ENCODE measurements at places on chromosomes 5 and 9.

DNA sequence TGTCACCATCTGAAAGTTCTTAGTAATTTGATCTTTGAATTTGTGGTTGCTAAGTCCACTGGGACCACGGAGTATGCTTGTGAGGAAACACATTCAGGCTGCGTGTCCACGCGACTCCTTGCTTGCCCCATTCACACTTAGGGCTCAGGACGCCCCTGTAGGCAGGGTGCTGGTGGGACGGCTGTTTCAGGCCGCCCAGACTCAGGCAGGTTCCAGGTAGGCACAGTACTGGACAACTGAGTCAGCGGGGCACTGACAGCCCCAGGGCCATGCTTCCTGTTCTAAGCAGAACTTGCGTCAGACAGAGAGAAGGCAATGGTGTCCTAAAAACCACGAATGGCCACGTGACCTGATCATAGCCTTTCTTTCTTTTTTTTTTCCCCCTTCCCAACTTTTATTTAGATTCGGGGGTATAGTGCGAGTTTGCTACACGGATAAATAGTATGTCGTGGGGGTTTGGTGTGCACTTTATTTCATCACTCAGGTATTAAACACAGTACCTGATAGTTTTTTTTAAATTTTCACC lies 7.7 kb upstream of the RASGEF1C start:
- DNase-seq = no peak

DNA sequence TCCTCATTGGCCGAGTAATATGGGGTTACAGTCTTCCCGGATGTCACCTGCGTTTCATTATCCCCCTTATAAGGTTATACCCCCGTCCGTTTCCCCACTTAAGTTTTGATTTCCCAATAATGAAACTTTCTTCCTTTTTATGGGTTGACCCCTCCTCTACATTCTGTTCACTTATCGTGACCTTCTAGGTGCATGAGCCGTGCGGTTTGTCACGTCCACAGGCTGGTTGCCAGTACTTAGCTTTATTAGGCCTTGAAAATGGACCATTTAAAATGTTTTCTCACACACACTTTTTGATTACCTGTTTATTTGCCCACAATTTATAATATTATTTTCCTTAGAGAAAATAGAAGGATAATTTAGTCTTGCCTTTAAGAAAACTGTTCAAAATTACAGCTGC lies 111.5 kb downstream of the FAM174A start:
- DNase-seq = no peak

DNA sequence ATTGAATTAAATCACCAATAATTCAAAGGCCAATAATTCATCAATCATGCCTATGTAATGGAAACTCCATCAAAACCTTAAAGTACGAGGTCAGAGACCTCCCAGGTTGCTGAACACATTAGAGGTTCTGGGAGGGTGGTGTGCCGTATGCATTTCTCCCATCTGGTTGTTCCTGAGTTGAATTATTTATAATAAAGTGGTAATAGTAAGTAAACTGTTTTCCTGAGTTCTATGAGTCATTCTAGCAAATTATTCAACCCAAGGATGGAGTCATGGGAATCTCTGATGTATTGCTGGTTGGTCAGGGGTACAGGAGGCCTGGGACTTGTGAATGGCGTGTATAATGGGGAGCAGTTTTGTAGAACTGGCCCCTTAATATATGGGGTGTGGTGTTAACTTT lies 191.7 kb downstream of the CARTPT start:
- no peak for DNase-seq

GRCh38 chr5:111132076-111132475 lies 39.9 kb downstream of the WDR36 start:
- DNase-seq = no peak

DNA sequence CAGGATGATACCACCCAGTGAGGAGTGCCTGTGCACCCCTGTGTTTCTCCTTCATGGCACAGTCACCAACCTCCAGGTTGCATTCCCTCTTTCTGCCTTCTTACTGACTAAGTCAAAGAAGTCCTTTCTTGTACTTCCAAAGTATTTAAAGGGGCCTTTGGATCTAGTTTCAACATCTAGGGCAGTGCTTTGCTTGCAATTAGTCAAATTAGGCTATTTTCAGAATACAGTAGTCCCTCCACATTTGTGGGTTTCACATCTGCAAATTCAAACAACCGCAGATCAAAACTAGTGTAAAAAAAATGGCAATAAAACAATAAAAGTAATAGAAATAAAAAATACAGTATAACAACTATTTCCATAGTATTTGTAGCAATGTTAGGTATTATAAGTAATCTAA lies 333.9 kb upstream of the SEMA6A start:
- DNase-seq = no peak

DNA sequence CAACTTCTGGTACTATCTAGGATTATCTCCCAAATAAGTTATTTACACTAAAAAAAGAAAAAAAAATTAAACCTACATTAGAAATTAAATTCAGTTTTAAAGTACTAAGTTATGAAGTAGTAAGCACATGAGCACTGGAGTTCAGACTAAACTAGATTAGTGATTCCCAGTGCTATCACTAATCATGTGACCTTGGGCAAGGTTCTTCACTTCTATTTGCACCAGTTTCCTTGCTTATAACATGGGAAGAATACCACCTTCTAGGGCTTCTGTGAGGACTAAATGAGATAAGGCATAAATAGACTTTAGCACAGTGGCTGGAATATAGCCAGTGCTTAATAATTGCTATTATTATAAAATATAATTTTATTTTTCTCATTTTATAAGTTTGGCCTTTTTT lies 10.5 kb downstream of the ELOVL7 start:
- no peak for DNase-seq

DNA sequence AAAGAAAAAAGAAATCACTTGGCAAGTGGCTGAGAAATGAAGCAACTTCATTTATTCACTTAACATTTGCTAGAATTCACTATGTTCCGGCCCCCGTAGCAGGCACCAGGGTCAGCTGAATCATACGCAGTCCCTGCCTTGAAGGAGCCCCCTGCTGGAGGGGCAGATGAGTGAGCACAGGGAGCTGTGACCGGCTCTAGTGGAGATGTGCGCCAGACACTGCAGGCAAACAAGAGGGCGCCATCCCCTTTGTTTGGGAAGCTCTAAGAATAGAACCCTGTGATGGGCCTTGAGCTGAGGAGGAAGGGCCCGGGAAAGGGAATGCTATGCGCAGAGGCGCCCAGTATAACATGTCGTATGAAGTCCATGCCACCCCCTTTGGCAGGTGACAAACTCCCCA lies 20.2 kb upstream of the RPL26L1 start:
- DNase-seq = no peak

- DNase-seq = no peak
These were observed 399.6 kb downstream of the MED10 start for GRCh38 chr5:5978501-5979376.

DNA sequence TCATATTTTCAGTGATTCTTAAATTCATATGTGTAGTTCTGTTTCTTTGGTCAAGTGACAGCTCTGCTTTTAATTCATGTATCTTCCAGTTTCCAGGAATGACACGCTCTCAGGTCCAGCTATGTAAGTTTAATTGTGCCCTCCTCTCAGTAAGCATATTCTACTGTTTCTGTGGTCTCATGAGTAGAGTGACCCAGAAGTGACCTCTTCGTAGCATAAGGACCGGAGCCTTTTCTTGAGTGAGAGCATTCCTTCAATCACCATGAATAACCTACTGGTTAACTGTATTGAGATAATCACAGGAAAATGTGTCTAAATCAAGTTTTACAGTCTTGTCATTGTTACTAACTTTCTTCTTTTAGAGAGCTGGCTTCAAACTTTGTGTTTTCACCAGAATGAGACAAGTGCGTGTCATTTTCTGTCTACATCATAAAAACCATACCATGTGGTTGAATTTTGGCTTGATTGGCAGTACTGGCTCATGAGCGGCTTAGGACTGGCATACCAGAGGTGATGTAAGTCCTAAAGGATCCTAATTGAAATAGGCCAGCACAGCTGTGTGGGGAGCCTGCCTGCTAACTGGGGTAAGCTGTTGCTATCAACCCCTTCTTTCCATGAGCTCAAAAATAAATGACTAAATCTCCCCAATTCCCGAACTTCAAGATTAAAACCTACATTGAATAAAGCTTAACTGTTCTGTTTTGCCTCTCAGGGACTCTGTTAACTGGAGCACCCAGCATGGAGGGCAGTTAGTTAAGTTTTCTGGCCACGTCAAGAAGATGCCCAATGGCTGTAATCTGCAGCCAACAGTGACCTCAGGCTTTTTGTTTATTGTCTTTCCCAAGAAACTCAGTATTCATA lies 4.8 kb downstream of the ADAMTSL1 start:
- DNase-seq = no peak

DNA sequence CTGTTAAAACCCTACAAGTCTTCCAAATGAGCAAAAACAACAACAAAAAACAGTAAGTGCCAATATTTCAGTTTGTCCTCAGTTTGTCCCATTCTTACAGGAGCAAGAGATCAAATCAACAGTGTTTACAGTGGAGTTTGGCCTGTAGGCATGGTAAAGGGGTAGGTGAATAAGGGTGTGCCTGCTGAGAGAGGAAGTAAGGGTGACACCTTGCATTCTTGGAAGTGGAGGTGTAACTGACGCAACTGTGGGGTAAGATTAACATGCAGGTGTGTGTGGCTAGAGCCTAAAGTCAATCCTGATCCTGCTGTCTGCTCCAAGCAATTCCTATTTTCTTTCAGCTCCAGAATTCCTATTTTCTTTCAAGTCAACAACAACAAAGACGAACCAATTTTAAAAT lies 43.4 kb downstream of the PFDN1 start:
- no peak for DNase-seq

DNA sequence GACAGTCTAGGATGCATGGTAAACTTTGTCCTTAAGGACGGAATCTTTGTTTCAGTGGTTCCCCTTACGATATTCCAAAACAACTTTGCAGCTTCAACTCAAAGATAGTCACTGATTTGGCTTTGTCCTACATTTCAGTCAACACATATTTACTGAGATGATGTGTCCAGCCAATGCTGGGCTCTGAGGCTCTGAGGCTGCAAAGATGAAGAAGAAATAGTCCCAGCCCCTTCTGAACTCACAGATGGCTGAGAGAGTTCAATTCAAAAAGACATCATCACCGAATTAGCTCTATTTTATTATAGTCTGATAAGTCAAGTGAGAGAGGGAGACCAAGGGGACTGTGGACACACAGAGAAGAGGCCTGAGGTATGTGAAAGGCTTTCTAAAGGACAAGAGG lies 544.0 kb downstream of the ACTL7B start:
- DNase-seq = no peak

GRCh38 chr5:34412736-34413135 lies 243.4 kb upstream of the RAI14 start:
- no peak for DNase-seq

DNA sequence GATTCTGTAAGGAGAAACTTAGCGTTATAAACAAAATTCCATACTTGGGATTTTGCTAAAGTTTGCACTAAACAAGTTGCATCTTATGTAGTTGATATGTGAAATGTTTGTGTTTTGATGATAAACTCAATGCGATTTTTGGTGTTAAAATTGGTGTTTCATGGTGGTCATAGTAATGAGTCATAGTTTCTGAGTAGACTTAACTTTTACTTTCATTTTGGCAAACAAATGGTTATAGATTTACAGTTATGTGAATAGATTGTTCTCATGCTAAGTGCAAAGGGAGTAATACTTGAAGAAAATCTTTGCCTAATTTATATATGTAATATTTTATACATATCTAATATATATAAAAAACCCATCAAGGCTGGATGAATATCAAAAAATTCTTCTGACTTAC lies 107.3 kb upstream of the ELAVL2 start:
- no peak for DNase-seq

DNA sequence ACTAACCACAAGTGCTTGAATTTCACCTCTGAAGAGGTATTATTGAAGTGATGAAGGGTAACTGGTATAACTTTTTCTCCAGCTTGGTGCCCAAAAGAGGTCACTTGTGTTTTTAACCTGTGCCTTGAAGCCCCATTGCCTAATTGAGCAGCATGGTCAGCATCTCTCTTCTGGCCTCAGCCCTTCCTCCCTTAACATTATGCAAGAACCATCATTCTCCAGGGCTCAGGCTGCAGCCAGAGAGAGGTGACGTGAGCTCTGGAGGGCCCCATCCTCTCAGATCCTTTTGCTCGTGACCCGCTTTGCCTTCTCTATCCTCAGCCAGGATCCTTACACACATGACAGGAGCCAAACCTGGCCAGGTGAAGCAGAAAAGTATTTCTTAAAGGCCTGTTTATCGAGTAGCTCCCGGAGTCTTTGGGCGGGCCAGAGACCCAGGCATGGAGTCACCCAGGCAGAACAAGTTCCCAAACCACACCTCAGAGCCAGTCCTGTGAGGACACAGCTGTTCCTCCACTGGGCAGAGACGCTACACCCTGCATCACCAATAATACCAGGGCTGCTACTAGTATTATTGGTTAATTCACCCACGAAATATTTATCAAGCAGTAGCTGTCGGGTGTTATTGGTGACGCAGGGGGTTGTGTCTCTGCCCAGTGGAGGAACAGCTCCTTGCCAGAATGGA lies 29.6 kb upstream of the BOD1 start:
- DNase-seq = no peak

GRCh38 chr5:77832938-77833337 lies 56.8 kb upstream of the TBCA start:
- no peak for DNase-seq

- DNase-seq = no peak
These were observed 16.4 kb downstream of the RETREG1 start for GRCh38 chr5:16600397-16600796.

DNA sequence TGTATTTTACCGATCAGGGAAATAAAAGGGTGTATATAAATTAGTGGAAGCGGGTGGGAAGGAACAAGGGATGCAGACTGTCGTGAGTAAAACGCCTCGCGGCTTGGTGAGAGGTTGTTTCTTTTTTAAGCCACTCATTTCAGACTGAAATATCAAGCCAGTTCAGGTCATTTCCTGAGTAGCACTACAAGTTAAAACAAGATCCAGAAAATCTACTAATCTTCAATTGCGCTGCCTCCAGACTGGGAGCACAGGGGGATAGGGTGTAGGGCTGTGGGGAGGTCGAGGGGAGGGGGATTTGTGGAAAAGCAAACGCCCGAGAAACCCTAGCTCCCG lies 140.8 kb downstream of the TSSK1B start:
- peak; percentile 17 for DNase-seq

DNA sequence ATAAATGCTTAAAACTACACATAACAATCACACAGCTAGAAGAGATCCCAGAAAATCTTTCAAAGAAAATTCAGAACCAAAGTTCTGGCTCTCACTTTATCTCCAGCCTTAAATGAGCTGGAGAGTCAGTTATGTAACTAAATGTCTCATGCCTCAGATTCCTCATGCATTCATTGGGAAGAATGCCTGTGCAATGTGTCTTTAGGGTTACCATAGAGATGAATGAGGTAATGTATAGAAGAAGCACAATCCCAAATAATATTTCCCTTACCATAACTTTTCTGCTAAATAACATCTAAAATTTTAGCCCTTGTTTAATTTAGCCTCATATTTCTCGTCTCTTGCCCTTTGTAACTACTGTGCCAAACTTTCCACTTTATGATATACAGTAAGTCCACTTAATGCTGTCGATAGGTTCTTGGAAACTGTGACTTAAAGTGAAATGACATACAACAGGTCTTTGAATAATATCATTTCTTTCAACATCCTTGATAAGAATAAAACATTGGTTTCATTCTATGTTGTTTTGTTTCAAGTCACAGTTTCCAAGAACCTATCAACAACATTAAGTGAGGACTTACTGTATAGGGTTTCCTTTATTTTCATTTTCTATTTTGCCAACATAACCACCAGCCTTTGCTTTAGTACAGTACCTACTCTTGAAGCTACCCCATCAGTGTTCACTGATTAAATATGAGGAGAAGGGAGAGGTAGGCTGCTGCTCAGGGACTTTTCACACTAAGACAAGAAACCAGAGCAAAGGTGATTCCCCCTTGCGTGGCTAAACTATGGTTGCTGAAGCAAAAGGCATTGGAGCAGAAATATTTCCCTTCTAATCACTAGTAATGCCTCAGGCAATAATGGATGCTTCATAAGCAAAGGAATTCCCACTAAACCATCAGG lies 295.7 kb upstream of the PTGER4 start:
- DNase-seq = no peak
